Nucleus accumbens (tissue), 56 donors: ENCODE measurements at places on chromosomes 6 and 20.

DNA sequence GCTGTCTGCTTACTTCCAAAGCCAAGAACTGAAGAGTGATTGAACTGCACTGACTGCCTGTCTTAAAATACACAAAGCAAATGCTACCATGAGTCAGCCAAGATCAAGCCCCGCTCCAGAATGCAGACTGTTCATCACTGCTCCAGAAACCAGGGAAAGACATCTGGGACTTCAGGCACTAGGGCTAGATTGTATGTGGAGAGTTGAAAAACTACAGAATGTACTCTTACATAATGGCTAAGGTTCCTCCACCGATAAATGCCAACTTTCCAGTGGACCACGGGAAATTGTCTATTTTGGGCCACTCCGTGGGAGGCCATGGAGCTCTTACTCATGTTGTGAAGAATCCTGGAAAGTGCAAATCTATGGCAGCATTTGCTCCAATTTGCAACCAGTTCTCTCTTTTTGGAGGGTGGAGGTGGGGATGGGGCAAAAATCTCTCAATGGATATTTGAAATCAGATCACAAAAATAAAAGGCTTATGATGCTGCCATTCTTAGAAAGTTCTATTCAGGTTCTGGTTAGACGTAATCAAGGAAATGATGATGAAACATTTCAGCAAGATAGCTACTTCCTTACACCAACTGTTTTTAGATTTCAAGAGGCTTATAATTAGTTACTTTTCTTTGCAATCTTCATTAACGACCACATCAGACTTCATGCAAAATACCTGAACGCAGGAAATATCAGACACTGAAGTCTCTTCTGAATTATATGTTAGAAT, 11.8 kb upstream of the CAP2 start:
- DNase-seq = no peak

DNA sequence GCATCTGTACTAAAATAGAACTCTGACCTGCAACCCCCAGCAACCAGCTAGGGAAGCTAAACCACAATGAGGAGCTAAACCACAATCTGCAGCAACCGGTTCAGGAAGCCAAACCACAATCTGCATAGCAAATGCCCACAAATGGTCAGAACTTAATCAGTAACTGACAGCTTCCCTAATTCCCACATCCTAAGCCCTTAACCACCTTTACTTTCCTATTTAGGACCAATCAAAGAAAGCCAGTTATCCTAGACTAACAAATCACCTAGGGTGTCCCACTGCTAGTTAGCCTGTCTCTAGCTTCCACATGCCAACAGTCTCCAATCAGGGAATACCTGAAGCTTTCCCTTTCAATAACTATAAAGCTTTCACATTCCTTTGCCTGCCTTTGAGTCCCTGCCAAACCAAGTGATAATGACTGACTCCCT, 424.6 kb upstream of the PTCHD4 start:
- no peak for DNase-seq

DNA sequence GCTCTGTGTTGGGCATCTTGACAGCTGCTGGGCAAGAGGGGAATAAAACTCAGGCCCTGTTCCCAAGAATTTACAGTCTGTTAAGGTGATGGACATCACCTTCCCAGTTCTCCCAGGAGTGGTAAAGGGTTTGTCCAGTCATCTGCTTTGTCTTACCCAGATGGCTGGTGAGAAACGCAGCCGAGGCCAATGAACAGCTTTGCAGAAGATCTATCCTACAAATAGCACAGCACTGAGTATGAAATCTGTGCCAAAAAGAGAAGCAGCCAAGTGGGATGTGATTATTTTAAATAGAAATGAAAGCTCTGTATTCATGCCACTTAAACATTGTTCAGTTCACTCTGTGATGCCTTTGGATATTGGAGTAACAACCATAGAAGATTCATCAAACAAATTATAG, 132.7 kb upstream of the SLC22A16 start:
- no peak for DNase-seq

DNA sequence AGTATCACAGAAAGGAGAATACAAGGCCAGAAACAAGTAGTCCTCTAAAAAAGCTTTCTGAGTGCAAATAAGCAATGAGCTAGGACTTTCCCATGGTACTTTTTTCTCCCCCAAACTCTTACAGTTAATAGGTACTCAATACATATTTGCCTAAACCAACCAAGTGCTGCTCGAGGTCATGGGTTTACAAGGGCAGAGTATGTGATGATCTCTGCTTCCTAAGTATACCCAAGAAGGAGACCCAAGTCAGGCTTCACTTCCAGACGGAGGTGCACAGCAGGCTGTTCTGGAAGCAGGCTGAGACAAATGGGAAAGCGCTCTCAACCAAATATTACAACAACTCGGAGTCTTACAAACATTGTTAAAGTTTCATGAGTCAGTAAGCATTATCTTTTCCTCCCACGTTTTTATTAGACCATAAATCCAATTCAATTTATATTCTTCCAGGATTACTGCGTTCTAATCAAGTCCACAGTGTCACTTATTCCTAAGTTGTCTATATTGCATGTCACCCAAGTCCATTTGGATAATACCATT, 8.1 kb downstream of the FYN start:
- no peak for DNase-seq

DNA sequence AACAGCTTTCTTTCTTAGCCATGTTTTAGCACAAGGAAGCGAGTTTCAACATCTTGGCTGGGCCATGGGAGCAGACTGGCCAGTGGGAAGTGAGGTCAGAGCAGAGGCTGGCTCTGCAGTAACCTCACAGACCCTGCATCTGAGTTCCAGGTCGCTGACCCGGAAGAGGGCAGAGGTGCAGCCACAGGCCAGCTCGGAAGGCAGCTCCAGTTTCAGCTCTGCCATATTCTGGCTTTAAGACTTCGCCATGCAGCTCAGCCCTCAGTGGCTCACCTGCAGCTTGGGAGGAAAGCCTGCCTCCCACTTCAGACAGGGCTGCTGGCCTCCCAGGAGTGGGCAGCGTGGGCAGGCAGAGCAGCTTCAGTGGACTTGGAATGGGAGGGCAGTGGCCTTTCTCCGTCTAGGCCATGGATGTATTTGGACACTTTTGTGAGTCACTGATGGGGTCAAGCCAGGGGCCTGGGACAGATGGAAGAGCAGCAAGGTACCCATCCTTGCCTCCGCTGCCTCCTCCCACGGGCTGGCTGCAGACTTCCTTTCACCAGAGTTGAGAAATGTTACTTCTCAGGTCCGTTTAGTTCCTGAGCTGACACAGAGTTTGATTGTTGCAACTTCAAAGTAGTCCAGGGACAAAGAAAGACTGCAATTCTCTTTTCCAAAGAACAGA, 18.5 kb downstream of the CST8 start:
- DNase-seq = no peak

GRCh38 chr20:5074232-5074674, 45.5 kb downstream of the PCNA start:
- no peak for DNase-seq

DNA sequence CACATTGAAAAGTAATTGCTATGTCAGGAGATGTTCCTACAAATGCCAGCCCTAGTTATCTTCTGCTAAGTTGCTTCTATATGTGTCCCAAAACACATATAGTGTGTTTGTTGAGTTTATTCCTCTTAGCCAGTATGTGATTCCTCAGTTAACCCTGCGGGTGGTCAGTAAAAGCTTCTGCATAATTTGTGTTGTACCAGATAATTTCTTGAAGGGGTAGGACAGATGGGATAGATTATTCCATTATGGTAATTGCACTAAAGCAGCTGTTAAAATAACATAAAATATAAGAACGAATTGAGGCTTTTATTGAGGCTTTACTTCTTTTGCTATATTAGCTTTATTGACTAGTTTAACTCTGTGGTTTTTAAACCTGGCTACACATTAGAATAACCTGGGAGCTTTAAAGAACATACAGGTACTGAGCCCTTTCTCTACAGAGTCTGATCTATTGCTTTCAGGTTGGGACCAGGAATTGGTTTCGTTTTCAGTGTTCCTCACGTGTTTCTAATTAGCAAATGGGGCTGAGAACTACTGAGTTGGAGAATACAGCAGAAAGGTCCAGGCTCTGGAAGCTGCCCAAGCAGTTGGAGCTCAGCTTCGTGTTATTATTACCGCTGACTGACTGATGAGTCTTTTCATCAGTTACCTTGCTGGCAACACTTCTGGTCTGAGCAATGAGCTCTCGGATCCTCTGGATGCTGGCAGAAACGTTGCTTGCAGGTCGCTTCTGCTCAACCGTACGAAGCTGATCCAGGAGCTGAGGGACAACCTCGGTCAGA, 56.9 kb downstream of the FAM229B start:
- DNase-seq = no peak

- no peak for DNase-seq
These were observed 179.6 kb upstream of the SPTLC3 start for GRCh38 chr20:12829170-12829569.

DNA sequence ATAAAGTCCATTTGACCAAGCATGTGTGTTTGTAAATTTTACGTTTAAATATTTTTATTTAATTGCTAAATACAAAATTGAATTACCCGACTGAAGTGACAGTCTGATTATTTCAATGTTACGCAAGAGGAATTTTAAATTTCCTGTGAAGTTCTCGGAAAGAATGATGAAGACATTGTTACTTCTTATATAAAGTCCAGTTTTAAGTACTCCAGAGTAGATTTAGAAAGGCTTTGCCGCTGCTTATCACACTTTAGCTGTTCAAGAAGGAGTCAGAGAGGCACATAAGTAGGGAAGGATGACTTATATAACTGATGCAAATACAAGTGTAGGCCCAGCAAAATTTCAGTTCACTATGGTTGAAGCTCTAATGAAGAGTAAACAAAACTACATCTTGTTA, 265.1 kb upstream of the CITED2 start:
- no peak for DNase-seq

- no peak for DNase-seq
These were observed 27.2 kb downstream of the SLC16A10 start for GRCh38 chr6:111114482-111114881.

DNA sequence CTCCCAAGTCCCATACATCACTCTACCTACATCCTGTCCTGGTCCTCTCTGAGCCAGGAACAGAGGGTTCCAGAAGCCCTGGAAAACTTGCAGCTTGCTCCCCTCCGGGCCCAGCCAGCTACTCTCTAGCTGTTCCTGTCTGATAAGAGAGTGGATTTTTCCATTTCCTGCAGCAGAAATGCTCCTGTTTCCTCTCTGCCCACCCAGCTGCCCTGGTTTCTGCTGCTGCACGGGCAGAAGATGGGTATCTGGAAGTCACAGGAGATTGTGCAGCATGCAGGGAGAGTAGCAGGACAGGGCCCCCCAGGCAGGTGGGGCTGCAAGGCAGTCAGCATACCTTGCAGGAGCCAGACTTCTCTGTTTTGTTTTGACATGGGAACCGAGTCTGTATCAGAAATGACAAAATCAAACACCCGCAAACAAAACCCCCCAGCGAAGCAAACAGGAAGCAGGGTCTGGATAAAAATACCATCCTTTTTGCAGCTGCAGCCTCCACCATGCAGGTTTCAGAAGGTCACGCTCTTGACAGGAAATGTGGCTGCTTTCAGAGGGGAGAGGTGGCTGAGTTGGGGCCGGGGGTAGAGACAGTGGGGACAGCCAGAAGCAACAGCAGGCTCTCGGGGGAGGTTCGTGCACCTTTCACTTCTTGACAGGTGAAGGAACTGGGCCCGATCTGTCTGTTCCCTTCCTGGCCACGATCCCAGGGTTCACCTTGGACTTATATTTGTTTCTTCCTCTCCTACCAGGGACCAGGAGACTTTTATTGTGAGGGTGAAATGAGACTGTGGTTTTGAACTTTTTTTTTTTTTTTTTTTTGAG, 50.8 kb upstream of the FAM83D start:
- no peak for DNase-seq

DNA sequence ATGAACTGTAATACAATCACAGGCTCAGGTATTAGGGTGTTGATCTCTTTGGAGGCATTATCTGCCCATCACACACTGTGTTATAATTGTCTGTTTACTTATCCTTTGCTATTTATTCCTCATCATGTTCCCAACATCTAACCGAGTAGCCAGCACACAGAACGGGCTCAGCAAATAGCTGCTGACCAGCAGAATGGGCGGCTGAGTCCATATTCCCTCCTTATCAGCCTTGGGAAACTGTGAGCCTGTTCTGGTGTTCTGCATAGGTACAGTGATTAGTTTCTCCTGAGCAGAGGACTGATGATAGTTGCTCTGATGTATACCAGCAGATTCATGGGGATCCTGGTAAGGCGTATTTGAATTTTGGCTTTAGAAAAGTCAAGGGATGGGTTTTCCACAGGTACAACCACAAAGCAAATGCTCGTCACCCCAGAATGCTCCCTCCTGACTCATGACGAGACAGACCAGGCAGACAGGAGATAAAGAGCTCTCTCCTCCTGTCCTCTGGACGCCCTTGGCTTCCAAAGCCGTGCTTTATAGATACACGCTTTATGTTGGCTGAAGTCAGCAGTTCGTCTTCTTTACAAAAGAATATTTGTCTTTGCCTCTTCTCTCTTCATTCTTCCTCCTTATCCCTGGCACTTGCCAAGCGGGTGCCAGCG, 166.7 kb downstream of the TTLL2 start:
- no peak for DNase-seq

GRCh38 chr6:12148841-12149240, 136.7 kb downstream of the HIVEP1 start:
- DNase-seq = no peak

DNA sequence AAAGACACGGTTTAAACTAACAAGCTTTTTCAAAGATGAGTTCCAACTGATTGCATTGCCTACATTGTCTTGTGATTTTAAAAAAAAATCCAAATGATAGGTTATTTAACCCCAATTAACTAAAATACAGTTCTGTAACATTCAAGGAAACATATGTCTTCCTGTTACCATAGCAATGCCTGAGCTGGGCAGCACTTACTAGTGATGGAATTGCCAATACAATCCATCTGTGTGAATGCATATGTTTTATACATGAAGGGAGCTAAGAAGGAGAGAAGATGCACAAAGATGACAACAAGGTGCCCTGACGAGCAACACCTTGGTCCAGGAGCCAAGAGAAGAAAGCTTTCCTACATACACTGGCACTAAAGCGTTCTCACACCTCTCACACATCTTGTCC, 68.7 kb downstream of the POPDC3 start:
- no peak for DNase-seq

GRCh38 chr20:10404023-10404628, 29.9 kb downstream of the MKKS start:
- DNase-seq = no peak

GRCh38 chr20:25600632-25601031, 15.3 kb upstream of the NINL start:
- DNase-seq = no peak
